ENCODE measurements at places on chromosomes 16 and 17. TPM values are rescaled to one million over a fixed set of nuclear protein-coding genes. Genes with fewer than 3 reads are reported as not detected.

GRCh38 chr17:42833767-42834422 lies 698 bp downstream of the PSME3 start:
- no peak for DNase-seq

DNA sequence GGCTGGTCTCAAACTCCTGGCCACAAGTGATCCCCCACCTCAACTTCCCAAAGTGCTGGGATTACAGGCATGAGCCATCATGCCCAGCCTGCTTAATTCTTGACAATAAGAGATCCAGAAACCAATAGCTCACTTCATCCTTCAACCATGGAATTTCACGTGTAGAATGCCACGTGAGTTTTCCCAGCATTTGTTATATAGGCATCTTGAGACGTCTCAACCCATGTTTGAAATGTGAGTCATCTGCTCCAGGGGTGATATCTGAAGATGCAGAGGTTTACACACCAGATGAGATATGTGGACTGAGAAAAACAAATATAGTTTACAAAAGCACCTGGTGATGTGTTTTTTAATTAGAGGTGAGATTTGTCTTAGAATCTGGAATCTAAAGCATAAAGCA lies 7.1 kb downstream of the TEKT3 start:
- no peak for DNase-seq

- no peak for DNase-seq
Measured at GRCh38 chr17:9001559-9001958, 19.8 kb upstream of the NTN1 start.

GRCh38 chr16:19382084-19382801 lies 35.4 kb upstream of the TMC5 start:
- no peak for DNase-seq

DNA sequence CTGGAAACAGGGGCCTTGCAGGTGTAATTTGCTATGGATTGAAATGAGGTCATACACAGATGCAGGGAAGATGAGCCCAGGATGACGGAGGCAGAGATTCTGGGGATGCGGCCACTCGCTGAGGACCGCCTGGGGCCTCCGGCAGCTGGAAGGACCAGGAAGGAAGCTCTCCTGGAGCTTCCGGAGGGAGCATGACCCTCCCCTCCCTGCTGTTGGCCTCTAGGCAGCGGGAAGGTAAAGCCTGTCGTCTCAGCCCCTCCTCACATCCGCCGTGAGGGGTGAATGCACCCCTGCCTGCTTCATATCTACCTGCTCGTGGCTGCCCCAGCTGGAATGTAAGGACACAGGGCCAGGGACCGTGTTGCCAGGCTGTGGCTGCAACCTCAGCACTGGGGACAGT lies 29.1 kb upstream of the ZNF469 start:
- DNase-seq, result no peak

DNA sequence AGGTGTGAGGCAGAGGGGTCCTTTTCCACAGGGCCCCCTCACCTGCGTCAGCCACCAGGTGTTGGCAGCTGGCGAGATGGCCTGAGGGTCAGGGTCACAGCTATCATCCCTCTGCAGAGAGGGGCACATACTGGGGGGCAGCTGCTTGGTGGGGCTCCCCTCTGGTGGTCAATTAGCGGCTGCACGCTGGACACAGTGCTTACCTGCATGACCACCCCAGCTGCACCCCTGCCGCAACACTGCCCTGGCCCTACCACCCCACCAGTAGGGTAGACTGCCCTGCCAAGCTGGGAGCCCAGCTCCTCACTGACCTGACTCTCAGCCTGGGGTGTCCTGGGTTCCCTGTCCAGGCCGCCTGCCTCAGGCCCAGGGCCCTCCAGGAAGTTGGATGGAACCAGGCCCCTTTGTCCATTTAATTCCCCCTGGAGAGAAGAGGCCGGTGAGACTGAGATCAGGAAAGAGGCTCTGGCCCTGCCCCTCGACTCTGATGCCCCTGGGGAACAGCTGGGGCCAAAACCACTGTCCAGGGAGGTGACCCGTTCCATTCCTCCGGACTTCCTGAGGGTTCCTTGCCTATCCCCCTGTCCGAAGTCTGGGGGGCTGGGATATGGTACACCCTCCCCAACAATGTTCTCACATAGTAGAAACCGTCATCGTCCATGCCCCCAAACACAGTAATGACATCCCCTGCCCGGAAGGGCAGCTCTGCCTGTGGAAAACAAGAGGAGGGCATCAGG lies 23.7 kb downstream of the TSPOAP1 start:
- no peak for DNase-seq

DNA sequence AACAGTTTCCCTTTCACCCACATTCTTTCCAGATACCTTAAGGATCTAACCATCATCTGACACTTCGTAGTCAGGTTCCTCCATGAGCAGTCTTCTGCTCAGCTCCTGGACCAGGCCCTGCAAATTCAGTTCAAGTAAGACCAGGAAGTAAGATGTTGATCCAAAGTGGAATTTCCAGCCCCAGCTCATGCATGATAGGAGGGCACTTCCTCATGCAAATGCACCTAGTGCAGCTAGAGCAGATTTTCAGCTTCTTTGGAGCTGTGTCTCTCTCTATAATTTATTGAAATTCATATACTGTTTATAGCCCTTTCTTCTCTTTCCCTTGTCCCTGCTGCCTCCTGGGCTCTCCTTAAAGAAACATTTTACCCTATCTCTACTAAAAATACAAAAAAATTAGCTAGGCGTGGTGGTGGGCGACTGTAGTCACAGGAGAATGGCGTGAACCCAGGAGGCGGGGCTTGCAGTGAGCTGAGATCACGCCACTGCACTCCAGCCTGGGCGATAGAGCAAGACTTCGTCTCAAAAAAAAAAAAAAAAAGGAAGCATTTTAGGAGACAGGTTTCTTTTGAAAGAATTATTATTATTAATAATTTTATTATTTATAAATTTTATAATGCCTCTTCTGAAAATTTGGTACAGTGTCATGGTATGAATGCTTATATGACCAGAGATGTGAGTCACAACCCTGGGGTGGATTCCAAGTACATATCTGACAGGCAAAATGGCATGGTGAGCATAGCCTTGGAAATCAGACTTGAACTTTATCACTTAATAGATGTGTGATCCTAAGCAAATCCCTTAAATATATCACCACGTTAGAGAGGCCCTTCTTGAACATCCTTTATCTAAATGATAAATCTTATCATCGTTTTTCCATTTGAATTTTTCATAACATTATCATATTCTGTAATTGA lies 94.3 kb downstream of the SSH2 start:
- peak; percentile 73 for DNase-seq

DNA sequence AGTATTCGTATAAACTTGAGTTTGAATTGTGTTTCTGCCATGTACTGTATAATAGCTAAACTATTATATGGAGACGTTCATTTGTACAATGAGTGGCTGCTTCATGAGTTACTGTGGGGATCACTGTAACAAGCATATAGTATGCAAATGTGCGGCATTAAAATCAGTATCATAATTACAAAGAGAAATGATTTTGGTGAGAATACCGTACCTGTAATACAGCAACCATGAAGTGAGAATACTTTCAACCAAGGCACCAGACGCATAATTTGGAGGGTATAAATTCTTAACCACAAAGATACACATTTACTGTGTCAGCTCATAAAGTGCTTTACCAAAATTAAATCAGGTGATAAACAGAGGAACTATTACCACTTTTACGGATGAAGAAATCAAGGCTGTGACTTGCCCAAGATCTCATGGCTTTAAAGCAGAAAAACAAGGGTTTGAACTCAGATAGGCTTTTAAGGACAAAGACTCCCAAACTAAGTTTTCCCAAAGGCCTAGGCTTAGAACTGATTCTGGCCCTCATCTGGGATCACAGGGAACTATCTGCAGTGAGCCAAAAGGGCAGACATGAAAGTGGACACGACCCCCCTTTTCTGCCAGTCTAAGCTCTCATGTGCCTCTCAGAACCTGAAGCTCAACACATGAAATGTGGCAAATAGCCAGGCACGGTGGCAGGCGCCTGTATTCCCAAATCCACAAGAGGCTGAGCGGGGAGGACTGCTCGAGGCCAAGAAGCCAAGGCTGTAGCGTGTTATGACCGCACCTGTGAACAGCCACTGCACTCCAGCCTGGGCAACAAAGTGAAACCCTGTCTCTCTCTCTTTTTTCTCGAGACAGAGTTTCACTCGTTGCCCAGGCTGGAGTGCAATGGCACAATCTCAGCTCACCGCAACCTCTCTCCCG lies 6.4 kb downstream of the RPS15A start:
- no peak for DNase-seq

- DNase-seq, result no peak
Measured at GRCh38 chr16:10510279-10510678, 70.1 kb downstream of the EMP2 start.

SLC52A1 gene
- total RNA-seq, result not detected

- DNase-seq, result peak; percentile 28
Measured at GRCh38 chr16:55510185-55510805, 1.4 kb downstream of the LPCAT2 start.

TMEM95 gene
- total RNA-seq, result not detected

GRCh38 chr17:29124135-29124924 lies 55.9 kb downstream of the MYO18A start:
- DNase-seq, result peak; percentile 77

C17orf50 gene
- not detected for total RNA-seq

DNA sequence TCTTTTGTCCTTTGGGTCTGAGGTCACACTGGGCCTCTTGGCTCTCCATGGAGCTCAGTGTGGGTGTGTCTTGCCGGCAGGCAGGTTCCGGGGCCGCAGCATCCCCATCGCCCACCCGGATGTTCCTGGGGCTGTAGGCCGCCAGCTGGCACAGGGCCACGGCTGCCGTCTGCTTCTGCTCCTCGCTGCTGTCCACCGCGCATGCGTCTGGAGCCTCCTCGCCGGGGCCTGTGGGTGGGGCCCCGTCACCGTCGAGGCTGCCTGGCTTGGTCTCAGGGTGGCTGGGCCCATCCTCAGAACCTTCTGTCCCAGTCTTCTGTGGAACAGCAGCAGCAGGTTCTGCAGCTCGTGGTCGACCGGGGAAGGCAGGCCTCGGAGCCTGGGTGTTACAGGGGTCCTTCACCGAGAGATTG lies 9.6 kb downstream of the ZNF750 start:
- DNase-seq, result no peak

GRCh38 chr16:86444261-86444660 lies 66.1 kb upstream of the FOXF1 start:
- peak; percentile 18 for DNase-seq

MRPL45 gene
- total RNA-seq, result 82.3 TPM

DNA sequence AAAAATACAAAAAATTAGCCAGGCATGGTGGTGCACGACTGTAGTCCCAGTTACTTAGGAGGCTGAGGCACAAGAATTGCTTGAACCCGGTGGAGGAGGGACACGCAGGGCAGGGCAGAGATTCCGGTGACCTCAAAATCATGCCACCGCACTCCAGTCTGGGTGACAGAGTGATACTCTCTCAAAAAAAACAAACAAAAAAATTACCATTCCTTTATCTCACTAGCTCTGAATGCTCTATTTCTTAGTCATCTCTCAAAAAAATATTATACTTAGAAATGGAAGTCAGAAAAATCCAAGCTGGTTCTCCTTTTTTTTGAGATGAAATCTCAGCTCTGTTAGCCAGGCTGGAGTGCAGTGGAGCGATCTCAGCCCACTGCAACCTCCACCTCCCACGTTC lies 40.8 kb downstream of the SPOP start:
- no peak for DNase-seq

DNA sequence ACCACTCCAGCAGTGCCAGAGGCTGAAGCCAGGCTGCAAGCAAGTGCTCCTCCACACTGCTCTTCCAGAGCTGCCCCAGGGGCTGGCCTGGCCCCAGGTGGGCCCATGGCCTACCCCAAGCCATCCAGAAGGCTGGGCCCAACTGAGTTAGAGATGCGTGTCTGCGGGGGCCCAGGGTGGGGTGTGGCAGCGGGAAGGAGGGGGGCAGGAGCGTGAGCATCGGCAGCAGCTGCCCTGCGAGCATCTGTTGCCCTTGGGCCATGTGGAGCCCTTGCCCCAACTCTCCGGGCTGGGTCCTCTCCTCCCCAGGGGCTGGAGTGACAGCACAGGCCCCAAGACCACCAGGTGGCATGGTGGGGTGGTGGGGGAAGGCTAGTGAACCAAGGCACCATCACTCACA lies 7.3 kb upstream of the SREBF1 start:
- DNase-seq, result no peak

- DNase-seq, result peak; percentile 5
Measured at GRCh38 chr16:89921131-89921701, 1.9 kb upstream of the TUBB3 start.

KLHL10 gene
- not detected for total RNA-seq

DNA sequence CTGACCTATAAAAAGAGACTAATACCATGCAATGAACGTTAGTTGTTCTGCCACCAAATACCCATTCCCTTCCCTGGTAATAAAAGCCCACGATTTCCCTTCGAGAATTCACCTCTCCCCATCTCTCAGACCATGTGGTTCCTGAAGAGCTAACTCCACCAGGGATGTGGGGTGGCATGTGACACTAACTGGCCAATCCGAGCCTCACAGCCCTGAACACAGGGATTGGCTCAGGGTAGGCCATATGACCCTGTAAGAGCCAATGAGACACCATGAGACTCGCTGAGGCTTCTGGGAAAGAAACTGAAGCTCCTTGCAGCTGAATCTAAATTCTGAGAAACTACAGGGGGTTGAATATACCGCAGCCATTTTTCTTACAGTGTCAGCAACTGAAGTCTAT lies 21.1 kb downstream of the HELZ start:
- DNase-seq, result peak; percentile 28

GJD3 gene
- total RNA-seq, result not detected

- DNase-seq, result no peak
Measured at GRCh38 chr17:7137171-7137943, 22.7 kb upstream of the ASGR2 start.

SPIRE2 gene
- total RNA-seq, result 25.2 TPM

GRCh38 chr17:82322526-82323453 lies 5.4 kb upstream of the CD7 start:
- no peak for DNase-seq

GRCh38 chr16:3144321-3144983 lies 9.6 kb downstream of the ZNF213 start:
- no peak for DNase-seq

- DNase-seq, result no peak
Measured at GRCh38 chr17:31390426-31390747, 1.1 kb upstream of the RAB11FIP4 start.

GRCh38 chr16:58733671-58734458 lies at the start of gene GOT2:
TSS of gene GOT2 (minus strand) at chr16:58734316. CDS start at chr16:58734228, 88 bp downstream.
- peak; percentile 83 for DNase-seq

DNA sequence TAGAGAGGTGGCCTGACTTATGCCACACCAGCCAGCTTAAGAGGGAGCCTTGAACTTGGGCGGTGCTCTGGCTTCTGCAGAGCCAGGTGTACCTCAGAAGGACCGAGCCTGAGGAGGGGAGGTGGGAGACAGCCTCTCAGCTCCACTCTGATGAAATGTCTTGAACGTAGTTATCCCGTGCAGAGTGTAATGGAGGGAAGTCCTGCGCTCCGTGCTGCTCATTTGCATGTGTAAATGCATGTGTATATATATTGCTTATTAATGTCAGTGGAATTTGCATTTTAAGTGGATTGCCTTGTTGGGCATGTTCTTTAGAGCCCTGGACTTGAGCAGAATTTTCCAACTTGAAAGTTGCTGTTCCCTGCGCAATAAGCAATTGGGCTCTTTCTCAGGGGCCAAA lies 264.9 kb upstream of the SDK2 start:
- DNase-seq, result no peak

GRCh38 chr16:71672803-71673581 lies 47.0 kb downstream of the MARVELD3 start:
- no peak for DNase-seq

RHBDF1 gene
- 291 TPM for total RNA-seq

ETV4 gene
- 129 TPM for total RNA-seq

All from HT-29 (cell line).